ENCODE measurements at places on chromosomes 1 and 21.

DNA sequence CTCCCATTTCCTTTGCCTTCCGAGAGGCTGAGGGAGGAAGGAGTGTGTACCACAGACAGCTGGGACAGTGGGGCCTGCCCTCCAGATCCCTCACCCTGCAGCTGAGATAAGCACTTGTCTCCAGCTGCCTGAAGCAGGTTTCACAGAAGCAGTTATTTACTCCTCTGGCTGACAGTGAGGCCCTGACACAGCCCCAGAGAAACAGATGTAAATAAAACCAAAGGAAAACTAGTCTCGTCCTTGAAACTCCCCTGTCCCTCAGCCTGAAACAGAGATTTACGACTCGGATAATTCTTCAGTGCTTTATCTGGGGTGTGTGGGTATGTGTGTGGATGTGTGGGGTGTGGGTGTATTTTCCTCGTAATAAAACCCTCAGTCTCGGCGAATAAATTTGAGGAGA lies 181.1 kb downstream of the IGSF21 start:
- no peak for DNase-seq

GRCh38 chr1:18360251-18360650 lies 120.5 kb upstream of the KLHDC7A start:
- DNase-seq, result no peak

GRCh38 chr1:29921741-29922140 lies 685.4 kb downstream of the PTPRU start:
- DNase-seq, result no peak

DNA sequence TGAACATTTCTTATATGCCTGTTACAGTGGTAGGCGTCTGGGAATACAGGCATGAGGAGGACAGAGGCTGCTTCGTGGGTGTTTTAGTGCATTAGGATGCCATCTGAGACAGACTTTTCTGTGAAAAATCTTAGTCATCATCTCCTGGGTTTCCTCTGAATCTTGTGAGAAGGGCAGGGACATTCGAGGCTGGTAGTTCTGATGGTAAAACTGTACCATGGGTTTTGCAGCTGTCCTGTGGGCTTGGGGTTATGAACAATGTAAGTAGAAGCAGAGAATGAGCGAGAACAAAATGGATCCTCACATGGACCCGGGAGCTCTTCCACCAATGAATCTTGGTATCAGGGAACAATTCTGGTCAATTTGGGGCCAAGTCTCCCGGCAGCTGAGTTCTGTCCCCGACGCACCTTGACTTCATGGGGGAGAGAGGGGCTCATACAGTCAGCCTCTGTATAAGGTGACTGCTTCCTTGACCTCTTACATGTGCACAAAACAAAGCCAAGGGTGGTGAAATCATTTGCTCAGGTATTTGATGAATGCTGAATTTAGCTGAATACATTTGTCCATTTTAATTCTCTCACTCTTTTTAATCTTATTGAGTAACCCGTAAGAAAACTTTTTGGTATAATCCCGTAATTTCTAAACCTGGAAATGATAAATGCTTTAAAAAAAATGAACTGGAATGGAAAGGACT lies 63.6 kb upstream of the ERRFI1 start:
- DNase-seq, result no peak

DNA sequence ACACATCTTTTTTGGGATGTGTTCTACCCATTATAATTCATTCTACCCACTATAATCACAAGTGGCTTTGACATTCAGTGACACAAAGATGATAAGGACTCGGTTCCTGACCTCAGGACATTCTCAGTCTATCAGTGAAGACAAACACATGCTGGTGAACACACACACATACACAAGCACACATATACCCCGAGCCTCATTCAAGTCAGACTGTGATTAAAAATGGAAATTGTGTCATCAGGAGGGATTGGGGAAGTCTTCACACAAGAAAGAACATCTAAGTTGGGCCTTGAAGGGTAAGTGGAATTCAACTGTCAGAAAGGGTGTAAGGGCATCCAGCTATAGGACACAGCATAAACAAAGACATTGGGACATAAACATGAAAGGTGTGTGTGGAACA lies 2.6 kb upstream of the LAD1 start:
- DNase-seq, result no peak

Data from nephron progenitor cell (in vitro differentiated cells).